ENCODE measurements at places on chromosomes 13 and 19.

GRCh38 chr13:69545551-69545950 lies 562.1 kb upstream of the ATXN8OS start:
- no peak for DNase-seq

DNA sequence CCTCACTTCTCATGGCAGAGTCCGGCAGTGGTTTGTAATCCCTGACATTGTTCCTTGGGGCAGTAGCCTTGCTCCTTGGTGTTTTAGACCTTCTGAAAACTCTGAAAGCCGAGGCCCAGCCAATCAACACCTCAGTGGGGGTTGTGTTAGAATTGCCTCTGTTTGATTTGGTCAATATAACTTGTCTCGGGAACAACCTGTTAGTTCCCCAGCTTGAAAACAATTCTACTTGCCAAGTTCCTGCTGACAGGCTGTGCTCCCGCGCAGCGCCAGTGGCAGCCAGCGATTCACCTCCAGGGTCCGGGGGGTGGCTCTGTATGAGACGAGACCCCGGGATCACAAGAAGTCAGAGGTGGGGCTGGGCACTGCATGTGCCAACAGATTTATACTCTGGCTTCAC lies 81.4 kb upstream of the MEDAG start:
- no peak for DNase-seq

DNA sequence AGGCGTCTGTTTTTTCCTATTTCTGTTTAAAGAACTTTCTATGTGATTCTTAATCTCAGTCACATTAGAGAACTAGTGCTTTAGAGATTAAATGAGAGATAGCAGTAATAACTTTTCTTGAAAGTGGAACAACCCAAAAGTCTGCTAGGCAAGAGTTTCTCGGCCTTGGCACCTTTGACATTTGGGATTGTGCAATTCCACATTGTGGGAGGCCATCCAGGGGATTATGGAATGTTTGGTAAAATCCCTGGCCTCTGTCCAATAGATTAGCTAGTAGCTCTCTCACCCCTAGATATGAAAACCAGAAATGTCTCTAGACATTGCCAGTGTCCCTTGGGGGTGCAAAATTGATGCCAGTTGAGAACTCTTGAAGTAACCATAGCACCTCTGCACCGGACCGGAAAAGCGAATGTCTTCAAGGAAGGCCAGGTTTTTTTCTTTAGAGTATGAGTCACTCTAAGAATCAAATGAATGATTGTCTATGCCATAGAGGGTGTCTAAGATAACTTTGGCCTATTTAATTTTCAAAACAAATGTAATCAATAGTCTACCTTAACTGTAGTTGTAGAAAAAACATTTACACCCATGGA lies 45.0 kb upstream of the IL17D start:
- no peak for DNase-seq

GRCh38 chr13:113756441-113757097 lies 2.5 kb upstream of the TMEM255B start:
- DNase-seq = no peak

- DNase-seq = no peak
Measured at GRCh38 chr13:28794396-28794795, 25.7 kb upstream of the MTUS2 start.

GRCh38 chr13:98371516-98372023 lies 194.5 kb upstream of the RNF113B start:
- no peak for DNase-seq

- DNase-seq = no peak
Measured at GRCh38 chr13:65943708-65944107, 1286.4 kb downstream of the PCDH9 start.

DNA sequence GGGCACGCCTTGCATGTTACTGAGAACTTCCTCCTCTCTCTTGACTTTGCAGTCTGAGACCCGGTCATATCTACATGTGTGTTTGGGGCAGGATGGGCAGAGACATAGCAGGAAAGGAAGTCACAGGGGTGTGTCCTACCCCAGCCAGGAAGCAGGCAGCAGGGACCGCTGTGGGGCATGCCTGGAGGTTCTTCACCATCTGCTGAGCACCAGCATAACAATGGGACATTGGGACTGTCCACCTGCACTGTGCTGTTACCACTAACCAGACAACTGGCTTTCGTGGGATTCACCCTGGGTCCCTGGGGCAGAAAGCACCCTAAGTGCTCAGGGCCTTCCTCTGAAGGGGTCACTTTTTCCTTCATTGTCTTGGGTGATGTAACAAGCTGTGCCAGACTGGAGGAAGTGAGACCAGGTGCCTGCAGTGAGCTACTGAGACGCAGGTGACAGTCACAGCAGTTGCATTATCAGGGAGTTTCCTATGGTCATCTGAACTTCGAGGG lies 2.6 kb upstream of the HAUS5 start:
- no peak for DNase-seq

GRCh38 chr19:40803857-40804782 lies 5.1 kb downstream of the EGLN2 start:
- peak; percentile 51 for DNase-seq

DNA sequence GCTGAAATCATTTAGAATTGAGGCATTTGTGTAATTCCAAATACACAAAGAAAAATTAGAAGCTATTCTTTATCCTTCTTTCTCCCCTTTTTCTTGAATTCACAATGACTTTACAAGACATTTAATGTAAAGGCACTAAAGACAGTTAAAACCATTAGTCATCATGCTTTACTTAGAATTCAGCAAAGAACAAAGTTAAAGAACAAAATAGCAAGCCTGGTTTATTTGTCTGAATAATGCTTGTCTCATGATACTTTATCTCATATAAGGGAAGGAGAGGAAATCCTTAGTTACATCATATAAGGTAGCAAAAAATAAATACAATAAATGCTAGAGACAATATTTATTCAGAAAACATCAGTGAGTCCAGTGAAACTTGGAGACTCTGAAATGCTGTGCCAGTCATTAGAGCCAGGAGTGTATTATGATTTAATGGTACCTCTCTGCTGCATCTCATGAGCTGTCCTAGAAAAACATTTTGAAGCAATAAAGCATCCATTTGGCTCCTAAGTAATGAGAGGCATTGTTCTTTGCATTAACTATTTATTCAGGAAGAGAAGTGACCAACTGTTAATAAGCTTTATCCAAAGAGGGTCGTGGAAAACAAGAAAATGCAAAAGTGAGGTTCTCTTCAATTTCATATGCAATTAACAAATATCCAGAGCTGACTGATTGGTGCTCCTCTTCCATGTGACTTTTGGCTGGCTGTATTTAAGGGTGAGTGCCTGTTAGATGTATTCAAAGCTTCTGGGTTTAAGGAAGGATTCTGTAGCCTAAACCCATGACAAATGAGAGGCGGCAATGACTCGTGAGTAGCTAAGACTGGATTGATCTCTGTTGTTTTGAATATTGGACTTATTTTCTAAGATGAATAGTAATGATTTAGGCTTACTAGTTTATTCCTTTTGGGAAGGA lies 105.0 kb downstream of the DGKH start:
- no peak for DNase-seq

GRCh38 chr13:34155931-34156607 lies 338.1 kb downstream of the RFC3 start:
- DNase-seq = no peak

- DNase-seq = no peak
Measured at GRCh38 chr13:96546463-96546862, 447.8 kb downstream of the OXGR1 start.

GRCh38 chr19:17419154-17419620 lies 660 bp upstream of the MVB12A start:
- no peak for DNase-seq

GRCh38 chr13:29936051-29936813 lies 85.8 kb upstream of the UBL3 start:
- no peak for DNase-seq

GRCh38 chr13:90362707-90363106 lies 984.8 kb upstream of the MIR17HG start:
- DNase-seq = no peak

- DNase-seq = no peak
Measured at GRCh38 chr19:45500918-45501729, 2.9 kb downstream of the PPM1N start.

DNA sequence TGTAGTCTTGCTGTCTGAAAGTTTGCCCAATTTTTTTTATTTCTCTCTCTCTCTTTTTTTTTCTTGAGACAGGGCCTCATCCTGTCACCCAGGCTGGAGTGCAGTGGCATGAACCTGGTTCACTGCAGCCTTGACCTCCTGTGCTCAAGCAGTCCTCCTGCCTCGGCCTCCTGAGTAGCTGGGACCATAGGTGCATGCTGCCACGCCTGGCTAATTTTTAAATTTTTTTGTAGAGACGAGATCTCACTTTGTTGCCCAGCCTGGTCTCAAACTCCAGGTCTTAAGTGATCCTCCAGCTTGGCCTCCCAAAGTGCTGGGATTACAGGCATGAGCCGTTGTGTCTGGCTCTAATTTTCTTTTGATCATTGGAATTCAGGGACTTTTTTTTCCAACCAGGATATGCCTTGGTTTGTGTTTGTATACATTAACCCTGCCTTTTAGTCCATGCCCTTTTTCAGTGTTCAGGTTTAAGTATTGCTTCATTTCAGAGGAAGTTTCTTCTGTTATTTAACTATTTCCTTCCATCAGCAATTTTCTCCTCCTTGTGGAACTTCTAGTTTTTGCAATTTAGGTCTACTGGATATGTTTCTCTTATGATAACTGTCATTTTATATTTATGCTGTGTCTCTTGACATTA lies 201.4 kb downstream of the PCCA start:
- no peak for DNase-seq

DNA sequence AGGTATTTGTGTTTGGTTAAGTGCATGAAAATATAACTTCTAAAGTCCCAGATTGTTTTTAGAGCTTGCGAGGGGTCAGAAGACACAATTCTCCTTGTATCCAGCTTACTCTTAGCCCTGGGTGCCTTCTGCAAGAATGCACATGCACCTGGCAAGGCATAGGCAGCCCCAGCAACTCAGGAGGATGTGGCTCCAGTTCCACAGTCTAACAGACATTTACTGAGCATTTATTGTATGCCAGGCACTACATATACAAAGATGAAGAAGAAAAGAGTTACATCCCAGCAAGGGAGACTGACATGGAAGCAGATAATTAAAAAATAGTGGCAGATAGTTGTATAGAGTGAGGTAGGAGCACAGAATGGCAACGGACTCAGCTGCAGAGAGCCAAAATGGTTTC lies 101.1 kb upstream of the FRY start:
- DNase-seq = no peak

GRCh38 chr19:32124585-32124984 lies 220.8 kb upstream of the ZNF507 start:
- DNase-seq = no peak

DNA sequence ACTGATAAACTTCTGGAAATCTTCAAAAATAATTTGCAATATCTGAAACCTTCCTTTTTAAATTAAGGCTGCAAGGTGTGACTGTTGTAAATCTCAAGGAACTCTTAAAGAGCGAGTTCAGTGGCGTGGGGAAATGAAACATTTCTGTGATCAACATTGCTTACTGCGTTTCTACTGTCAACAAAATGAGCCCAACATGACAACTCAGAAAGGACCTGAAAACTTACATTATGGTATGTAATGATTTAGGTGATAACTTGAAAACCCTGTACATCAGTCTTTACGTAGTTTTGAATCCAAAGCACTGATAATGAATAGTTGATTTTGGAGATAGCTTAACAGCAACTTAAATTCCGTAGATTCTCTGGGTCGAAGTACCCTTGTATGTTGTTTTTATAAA lies 92.8 kb downstream of the ZMYM2 start:
- DNase-seq = no peak

GRCh38 chr19:50314724-50315708 lies 14.2 kb downstream of the KCNC3 start:
- DNase-seq = no peak

- no peak for DNase-seq
Measured at GRCh38 chr13:22316494-22317025, 645.7 kb downstream of the FGF9 start.

DNA sequence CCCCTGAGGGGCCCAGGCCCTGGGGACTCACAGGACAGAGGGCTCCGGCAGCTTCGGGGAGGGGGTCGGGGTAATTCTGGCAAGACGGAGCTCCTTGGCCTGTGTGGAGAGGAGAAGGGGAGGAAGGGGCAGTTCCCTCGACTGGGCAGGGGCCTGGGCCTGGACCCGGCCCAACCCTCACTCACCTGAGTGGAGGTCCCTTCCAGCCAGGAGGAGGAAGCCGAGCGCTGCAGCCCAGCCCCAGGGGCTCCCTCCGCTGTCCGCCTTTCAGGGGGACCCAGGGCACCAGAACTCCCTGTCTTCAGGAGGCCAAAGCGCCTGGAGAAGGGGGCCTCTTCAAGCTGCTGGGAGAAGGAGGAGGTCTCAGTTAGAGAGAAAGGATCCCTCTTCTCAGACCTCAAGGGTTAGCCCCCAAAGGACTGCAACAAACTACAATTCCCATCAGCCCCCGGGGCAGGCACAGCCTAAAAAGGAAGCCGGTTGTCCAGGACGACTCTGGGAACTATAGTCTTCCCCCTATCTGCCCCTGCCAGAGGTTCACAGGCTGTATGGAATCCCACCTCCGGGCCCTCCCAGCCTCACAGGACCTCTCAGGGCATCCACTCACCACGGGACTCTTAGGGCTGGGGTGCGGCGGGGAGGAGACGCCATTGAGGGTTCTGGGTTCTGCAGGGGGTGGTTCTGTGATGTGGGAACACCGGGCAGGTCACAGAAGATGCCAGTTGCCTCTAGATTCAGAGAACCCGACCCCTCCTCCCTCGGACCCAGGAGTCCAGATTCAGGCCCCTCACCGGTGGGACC lies 19.8 kb downstream of the EPS8L1 start:
- no peak for DNase-seq

DNA sequence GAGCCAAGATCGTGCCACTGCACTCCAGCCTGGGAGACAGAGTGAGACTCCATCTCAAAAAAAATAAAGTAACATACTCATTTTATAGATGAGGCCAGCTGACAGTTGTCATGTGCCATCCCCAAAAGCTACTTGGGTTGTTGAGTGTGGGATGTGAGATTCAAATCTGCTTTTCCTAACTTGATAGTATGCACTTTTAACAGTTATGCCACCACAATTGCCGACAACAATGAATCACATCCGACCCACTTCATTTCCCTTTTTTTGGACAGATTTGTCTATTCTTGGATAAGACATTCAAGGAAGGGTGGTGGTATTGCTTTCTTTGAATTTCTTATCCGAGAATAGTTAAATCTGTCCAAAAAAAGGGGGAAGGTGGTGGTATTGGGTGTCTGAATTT lies 16.3 kb upstream of the DNMT1 start:
- no peak for DNase-seq

GRCh38 chr19:38565691-38566105 lies 52.1 kb downstream of the MAP4K1 start:
- no peak for DNase-seq

- DNase-seq = no peak
Measured at GRCh38 chr13:28384789-28385188, 110.1 kb downstream of the FLT1 start.

- no peak for DNase-seq
Measured at GRCh38 chr13:56201834-56202233, 938.9 kb upstream of the PRR20A start.

DNA sequence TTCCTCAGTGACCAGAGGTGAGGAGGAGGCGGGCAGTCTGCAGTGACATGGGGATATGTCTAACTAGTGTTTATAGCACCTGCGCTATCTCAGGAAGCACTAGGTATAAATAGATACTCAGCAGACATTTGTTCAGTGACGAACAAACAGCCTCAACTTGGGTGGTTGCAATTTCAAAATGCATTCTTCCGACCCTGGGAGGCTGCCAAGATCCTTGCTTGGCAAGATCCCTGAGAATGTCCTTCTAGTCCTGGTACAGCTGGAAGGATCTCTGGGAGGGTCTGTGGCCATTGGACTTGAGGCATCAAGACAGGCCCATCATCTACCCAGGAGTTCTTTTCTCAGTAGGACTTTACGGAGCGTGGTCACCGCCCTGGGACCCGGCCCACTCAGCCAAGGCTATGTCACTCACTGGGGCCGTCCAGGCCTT lies 299.5 kb downstream of the ZNF536 start:
- no peak for DNase-seq

- no peak for DNase-seq
Measured at GRCh38 chr19:53275480-53275879, 8.0 kb upstream of the VN1R4 start.

All from stimulated activated CD4-positive, alpha-beta T cell treated with anti-CD3 and anti-CD28 coated beads, TNF-alpha, amount 100 ng/mL, for 1 hour (primary cell).